ENCODE measurements at places on chromosomes 1 and 21. TPM values are rescaled to one million over a fixed set of nuclear protein-coding genes. Genes with fewer than 3 reads are reported as not detected.

- peak; percentile 6 for DNase-seq
These were observed 200.8 kb downstream of the RASAL2 start for GRCh38 chr1:178294654-178295053.

SH2D5 gene
- total RNA-seq = 1.4 TPM

GRCh38 chr1:235892734-235893413 lies 26.2 kb upstream of the LYST start:
- no peak for DNase-seq

GRCh38 chr1:175472464-175472863 lies 270.9 kb downstream of the TNR start:
- no peak for DNase-seq

DNA sequence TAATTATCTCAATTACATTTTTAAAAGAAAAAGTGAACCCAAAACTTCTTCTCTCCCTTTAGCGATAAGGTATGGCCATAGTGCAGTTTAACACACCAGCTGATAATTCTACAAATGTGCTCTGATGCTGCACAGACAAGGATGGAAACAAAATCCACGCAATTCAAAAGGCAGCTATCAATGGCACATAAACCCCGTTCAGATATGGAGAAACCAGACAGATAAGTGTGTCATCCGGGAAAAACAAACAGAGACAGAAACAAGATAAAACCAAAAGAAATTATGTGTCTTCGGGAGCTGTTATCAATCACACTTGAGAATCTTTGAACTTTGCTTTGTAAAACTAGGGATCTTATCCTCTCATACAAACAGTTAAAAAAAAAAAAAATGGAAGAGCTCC lies 73.6 kb downstream of the SIPA1L2 start:
- DNase-seq = no peak

- DNase-seq = peak; percentile 68
These were observed 67.5 kb upstream of the CD1D start for GRCh38 chr1:158112994-158113758.

DNA sequence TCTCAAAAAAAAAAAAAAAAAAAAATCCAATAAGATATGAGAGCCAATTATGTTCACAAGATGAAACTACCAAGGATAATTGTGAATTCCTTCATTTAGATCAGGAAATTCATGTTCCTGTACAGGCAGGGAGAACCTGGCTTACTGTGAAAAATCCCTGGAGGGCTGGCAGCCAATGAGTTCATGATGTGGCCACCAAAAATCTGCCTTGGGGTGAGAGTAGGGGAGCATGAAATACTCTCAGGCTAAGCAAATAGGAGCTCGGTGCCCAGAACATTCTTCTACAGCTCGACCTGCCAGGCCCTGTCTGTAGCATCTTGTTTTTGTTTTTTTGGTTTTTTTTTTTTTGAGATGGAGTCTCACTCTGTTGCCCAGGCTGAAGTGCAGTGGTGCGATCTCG lies 50.1 kb downstream of the PIK3CD start:
- peak; percentile 64 for DNase-seq

- peak; percentile 58 for DNase-seq
These were observed 27.5 kb upstream of the TCEA3 start for GRCh38 chr1:23452011-23452411.

DNA sequence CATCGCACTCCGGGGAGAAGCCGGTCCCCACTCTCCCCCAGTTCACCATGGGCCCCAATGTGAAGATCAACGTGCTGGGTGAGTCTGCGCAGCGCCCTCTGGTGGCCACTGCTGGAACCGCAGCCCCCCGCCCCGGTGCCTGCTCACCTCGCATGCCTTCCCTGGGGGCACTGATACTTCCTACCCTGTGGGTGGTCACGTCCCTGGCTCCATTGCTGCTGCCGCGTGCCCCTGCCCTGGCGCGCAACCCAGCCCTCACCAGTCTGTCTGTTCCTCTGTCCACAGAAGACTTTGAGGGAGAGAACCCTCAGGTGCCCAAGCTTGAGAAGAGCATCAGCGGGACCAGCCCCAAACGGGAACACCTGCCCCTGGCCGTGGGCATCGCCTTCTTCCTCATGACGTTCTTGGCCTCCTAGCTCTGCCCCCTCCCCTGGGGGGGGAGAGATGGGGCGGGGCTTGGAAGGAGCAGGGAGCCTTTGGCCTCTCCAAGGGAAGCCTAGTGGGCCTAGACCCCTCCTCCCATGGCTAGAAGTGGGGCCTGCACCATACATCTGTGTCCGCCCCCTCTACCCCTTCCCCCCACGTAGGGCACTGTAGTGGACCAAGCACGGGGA lies 7.6 kb downstream of the EFNA3 start:
- peak; percentile 59 for DNase-seq

CCDC181 gene
- total RNA-seq = not detected

GRCh38 chr1:53710584-53710983 lies 28.4 kb downstream of the GLIS1 start:
- no peak for DNase-seq

ODR4 gene
- 18.6 TPM for total RNA-seq

GRCh38 chr1:198907423-198907746 lies 268.5 kb downstream of the PTPRC start:
- DNase-seq = no peak

- DNase-seq = no peak
These were observed 16.3 kb downstream of the BATF3 start for GRCh38 chr1:212683357-212683722.

LDLRAD1 gene
- total RNA-seq = not detected

MARK1 gene
- total RNA-seq = 0.65 TPM

- no peak for DNase-seq
These were observed 2.5 kb downstream of the NFASC start for GRCh38 chr1:204873176-204873575.
